Stimulated activated CD8-positive, alpha-beta memory T cell treated with anti-CD3 and anti-CD28 coated beads, Interleukin-4, amount 100 ng/mL, for 1 hour (primary cell): ENCODE measurements at places on chromosomes 7 and 10.

GRCh38 chr7:108071551-108071950 is 58.6 kb downstream of the LAMB4 start:
- no peak for DNase-seq

- no peak for DNase-seq
These were observed 8.7 kb upstream of the CDHR1 start for GRCh38 chr10:84185526-84186175.

GRCh38 chr10:68154211-68154497 is 44.9 kb downstream of the MYPN start:
- no peak for DNase-seq

GRCh38 chr10:105598207-105598606 is 957.1 kb downstream of the SORCS3 start:
- no peak for DNase-seq

- no peak for DNase-seq
These were observed 48.7 kb downstream of the BPGM start for GRCh38 chr7:134695321-134695860.

DNA sequence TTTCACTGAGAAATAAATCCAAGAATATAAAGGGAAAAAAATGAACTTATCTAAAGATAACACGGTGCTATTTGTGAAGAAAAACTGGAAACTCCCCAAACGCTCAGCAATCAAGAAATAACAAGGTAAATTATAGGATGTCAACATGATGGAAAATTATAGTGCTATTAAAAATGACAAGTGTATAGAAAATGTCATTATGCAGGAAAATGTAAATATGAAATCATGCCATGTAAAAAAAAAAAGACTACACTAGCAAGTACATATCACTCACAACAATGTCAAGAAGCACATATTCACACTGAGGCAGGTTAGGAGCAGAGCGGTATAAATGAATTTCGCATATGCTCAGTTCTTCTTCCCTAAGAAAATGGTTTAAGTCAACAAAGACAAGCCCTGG is 27.7 kb downstream of the KLRG2 start:
- DNase-seq = no peak

GRCh38 chr7:79341902-79342301 is 111.6 kb downstream of the MAGI2 start:
- DNase-seq = no peak

DNA sequence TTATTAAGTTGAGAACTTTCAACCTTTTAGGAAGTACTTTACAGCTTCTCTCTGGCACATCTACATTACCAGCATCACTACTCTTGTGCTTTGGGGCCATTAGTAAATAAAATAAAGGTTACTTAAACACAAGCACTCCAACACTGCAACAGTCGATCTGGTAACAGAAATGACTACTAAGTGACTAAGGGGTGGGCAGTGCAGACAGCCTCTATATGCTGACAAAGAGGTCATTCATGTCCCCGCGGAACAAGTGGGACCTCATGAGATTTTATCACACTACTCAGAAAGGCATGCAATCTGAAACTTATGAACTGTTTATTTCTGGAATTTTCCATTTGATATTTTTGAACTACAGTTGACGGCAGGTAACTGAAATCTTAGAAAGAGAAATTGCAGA is 111.3 kb upstream of the DNAJB12 start:
- no peak for DNase-seq
